ENCODE measurements at places on chromosomes 1 and 21.
A peak's percentile ranks its signal among the peaks of the same experiment; 100 is the strongest.

DNA sequence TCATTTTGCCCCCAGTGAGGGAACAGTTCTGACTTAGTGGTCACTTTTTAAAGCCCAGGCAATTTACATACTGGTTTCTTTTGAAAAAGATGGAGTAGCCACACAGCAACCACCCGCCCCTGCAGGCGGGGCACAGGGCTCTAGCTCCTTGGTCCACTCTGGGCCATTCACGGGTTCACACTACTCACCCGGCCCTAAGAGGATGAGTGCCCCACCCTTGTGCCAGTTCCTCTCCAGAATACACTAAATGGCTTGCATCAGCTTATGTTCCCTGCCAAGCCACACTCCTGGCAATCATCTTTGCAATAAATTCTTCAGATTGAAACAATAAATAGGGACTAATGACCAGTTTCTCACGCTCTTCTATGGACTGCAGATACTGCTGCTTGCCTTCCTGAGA, 15.7 kb upstream of the ATP13A2 start:
- DNase-seq: no peak

GRCh38 chr1:23798662-23799142, 1.9 kb downstream of the GALE start:
- DNase-seq: no peak

- DNase-seq: no peak
Observed at GRCh38 chr1:170204121-170204520, 58.4 kb downstream of the NTMT2 start.

- no peak for DNase-seq
Observed at GRCh38 chr1:231878737-231879136, 252.1 kb downstream of the DISC1 start.

DNA sequence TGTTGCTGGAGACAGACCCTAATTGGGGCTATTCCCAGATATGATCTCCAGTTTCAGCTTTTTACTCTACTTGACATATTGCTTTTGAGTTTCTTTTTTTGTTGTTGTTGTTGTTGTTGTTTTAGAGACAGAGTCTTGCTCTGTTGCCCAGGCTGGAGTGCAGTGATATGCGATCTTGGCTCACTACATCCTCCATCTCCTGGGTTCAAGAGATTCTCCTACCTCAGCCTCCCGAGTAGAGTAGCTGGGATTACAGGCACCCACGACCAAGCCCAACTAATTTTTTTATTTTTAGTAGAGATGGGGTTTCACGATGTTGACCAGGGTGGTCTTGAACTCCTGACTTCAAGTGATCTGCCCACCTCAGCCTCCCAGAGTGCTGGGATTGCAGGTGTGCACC, 1.3 kb upstream of the SRP9 start:
- no peak for DNase-seq

GRCh38 chr1:167491586-167492461, 26.5 kb downstream of the CD247 start:
- no peak for DNase-seq

GRCh38 chr1:109849655-109850054, 61.0 kb upstream of the CSF1 start:
- no peak for DNase-seq

- DNase-seq: no peak
Observed at GRCh38 chr1:211036381-211037060, 97.4 kb downstream of the KCNH1 start.

DNA sequence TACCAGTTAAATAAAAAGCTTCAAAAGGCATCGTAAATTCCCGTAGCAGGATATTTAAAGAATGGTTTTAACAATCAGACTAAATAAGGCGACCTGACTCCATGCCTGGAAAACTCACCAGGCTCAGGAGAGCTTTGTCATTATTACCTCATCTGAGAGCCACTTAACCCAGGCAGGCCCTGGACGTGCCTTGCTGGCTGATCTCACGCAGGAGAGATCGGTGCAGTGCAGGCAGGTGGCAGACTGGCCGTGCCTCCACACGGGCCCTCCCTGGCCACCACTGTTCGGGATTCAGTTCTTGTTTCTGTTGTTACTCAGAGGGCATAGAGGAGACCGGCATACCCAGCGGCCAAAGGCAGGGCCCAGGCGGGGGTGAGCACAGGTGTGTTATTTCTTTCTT, 6.4 kb downstream of the MT1HL1 start:
- DNase-seq: no peak

GRCh38 chr1:111535256-111536191, 32.1 kb upstream of the ADORA3 start:
- DNase-seq: no peak

- no peak for DNase-seq
Observed at GRCh38 chr1:194014014-194014413, 827.6 kb upstream of the B3GALT2 start.

DNA sequence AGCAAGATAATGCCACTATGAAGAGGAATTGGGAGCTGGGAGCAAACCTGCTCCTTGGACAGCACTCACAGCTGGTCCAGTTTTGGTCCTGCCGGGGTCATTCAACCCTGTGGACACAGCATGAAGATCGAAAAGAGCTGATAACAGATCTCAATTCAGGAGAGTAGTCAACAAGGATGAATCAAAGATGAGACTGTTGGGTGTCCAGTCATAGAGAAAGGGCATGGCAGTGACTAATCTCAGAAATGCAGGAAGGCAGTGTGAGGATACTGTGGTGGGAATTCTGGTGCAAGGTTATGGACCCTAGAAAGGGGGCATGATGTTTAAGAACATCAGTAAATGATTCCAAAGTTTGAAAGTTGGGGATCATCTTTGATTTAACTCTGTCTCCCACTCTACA, 261.4 kb upstream of the ZP4 start:
- DNase-seq: no peak

DNA sequence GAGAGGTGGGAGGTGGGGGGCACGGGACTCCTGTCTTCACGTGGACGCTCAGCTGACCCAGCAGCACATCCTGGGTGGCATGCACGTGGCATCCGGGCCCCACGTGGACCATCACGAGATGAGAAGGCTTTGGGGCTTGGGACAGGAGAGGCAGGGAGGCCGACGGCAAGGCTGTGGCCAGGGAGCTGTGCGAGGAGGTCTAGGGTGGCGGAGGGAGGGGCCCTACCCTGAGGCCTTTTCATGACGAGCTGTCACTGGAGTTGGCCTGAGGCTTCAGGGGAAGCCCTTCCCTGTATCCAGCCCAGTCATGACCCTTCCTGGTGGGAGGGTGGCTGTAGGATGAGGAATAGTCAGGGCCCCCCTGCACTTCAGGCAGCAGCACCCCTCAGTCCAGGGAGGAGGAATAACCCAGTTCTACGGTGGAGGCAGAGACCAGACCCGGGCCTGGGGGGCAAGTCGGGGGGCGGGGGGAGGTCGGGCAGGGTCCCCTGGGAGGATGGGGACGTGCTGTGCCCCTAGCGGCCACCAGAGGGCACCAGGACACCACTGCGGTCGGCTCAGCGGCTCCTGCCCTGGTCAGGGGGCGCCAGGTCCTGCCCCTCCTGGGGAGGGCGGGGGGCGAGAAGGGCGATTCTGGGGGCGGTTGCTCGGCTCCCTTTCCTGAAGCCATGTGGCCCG, 2.0 kb upstream of the PERM1 start:
- DNase-seq: peak; percentile 35

- DNase-seq: no peak
Observed at GRCh38 chr1:87336623-87337067, 8.0 kb downstream of the LMO4 start.

GRCh38 chr21:41630249-41630648, 122.3 kb upstream of the TMPRSS2 start:
- DNase-seq: no peak

- no peak for DNase-seq
Observed at GRCh38 chr1:180563026-180563827, 4.5 kb downstream of the OVAAL start.

GRCh38 chr21:20311234-20311787, 686.9 kb upstream of the NCAM2 start:
- no peak for DNase-seq

DNA sequence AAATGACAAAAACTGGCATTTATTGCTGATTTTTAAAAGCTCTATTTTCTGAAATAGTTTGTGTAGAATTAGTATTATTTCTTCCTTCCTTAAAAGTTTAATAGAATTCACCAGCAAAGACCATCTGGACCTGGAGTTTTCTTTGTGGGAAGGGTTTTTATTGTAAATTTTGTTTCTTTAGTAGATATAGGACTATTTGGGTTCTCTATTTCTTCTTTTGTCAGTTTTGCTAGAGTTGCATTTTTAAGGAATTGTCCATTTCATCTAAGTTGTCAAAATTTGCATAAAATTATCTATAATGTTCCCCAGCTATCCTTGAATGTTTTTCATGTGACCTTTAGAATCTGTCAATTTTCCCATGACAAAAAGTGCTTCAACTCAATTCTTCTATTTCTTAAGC, 28.8 kb upstream of the LRP8 start:
- DNase-seq: no peak

DNA sequence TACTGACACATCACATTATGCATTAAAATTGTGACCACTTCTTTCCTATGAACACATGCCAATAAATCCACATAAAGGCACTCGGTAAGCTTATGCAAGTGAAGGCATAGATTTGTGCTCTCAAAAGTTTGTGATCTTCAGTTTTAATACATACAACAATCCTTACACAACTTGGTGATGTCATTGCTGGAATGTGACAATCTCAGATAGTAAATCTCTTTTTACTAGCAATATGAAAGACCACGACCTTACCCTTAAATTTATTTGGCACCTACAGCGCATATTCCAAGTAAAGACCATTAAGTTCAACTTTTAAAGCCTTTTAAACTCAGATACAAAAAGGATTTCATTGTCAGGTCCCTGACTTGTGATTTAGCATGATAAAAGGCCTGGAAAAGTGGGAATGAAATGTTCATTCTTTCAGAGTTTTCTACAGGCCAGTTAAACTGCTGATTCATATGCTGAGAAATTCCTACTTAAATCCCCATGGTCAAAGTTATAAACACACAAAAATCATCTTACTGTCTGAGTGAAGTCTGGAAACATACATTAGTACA, 157.4 kb downstream of the SIPA1L2 start:
- DNase-seq: no peak

GRCh38 chr1:174726167-174726879, 273.4 kb upstream of the CACYBP start:
- no peak for DNase-seq
